ENCODE measurements at places on chromosomes 4 and X.

GRCh38 chr4:89949782-89950387, 55.2 kb downstream of the MMRN1 start:
- no peak for DNase-seq

DNA sequence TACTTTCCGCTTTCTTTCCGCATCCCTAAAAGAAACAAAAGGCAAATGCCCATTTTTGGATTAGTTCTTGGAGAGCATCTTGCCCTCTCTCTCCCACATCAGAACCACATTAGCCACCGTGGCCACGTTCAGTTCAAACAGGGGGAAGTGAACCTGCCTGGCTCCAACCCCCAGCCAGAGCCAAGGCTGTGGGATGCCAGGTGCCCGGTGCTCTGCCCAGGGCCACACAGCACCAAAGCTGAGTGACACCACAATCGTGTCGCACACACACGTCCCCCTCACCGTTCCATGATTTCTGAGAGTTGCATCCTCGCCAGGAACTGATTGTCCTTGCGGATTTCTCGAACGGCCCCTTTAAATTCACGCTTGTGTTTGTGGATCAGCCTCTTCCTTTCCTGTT, 24.3 kb downstream of the NOP14 start:
- no peak for DNase-seq

DNA sequence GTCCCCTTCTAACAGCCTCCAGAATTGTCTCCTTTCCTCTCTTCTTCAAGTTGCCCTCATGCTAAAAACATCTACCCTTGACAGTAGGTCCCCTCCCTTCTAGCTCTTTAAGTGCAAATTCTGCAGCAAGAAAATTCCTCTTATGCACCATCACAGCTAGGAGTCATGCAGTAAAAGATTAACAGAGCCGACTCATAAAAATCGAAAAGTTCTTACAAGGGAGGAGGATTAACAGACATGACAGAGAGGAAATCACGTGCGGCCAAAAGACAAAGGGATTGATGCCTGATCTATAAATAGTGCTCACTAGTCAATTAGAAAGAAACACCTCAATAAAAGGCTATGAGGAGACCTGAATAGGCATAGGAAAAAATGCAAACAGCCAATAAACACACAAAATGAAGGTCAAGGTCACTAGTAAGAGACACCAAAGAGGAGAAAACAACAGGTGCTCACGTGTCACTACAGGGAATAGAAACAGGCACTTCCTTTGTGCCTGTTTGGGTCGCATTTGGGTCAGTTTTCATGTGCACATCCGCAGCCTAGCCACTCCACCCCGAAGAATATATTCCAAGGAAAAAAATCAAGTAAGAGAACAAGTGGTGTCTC, 3.4 kb downstream of the RNF212 start:
- no peak for DNase-seq

GRCh38 chrX:3299636-3300035, 46.8 kb downstream of the MXRA5 start:
- DNase-seq, result no peak

DNA sequence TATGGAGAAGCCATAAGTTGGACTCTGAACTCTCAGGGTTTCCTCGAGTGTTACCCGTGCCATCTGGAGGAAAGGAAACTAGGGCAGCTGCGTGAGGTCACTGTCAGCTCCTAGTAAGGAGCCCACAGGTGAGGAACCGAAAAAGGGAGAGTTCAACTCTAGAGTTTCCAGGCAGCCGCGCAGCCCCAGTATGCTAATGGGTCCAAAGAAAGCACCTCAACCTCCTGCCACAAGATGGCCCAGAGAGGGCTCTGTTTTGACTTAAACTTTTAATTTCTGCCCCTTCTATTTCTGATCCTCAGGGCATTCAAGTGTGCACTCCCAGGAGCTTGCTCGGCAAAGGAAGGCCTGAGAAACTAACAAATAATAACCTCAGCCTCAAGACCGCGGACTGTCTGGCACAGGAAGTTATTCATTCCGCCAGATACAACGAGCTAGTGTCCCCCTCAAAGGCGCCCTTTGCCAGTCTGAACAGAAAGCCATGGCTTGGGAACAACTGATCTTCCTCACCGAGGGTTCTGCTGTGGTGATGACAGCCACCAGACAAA, 13.9 kb downstream of the SCARB2 start:
- no peak for DNase-seq

- no peak for DNase-seq
Measured at GRCh38 chr4:22901631-22902030, 208.9 kb downstream of the GBA3 start.

DNA sequence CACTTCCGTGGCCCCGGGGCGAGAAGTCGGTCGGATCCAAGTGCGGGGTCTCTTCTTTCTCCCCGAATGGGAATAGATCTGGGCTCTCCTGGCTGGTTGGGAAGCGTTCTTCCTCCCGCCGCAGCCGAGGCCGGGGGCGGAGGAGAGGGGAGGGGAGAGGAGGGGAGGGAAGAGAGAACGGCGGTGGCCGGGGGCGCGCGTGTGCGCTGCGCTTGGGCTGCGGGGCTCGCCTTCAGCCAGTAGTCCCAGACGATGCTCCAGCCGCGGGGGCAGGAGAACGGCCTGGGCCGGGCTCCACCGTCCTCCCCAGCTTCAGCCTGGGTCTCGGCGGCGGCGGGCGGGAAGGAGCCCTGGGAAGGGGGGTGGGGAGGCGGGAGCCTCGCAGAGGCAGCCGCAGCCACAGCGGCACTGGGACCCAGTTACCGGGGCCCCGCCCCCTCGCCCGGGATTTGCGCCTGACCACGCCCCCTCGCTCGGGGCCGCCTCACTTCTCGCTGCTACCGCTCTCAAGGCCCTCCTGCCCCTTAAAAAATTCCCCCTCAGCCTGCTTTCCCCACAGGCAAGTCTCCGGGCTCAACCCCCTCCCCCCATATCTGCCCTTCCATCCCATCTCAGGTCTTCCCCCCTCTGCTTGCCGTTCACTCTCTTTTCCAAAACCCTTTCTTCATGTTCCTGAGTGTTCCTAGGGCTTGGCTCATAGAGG, at the start of gene FGD1:
TSS of gene FGD1 (minus strand) at position 421 of the 703 bp plus-strand sequence. CDS start 802 bp downstream, outside the sequence.
- no peak for DNase-seq

DNA sequence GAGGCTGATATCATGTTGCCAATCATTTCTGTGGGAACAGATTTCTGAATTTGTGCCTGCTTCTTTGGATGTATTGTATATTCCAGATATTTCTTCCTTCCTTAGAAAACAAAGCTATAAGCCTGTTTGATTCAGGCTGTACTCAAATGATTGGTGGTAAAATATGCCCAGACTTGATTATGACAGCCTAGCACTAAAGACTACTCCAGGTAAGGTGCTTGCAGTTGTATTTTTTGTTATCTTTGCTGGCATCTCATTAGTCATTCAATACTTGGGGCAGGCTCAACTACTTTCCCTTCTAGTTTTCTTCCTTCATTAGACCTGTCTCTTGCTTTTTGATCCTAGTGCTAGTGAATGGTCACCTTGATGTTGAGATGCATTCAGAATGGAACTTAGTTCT, 90.6 kb downstream of the ZNF518B start:
- DNase-seq, result no peak

- DNase-seq, result no peak
Measured at GRCh38 chr4:184558996-184559395, 84.6 kb upstream of the IRF2 start.

DNA sequence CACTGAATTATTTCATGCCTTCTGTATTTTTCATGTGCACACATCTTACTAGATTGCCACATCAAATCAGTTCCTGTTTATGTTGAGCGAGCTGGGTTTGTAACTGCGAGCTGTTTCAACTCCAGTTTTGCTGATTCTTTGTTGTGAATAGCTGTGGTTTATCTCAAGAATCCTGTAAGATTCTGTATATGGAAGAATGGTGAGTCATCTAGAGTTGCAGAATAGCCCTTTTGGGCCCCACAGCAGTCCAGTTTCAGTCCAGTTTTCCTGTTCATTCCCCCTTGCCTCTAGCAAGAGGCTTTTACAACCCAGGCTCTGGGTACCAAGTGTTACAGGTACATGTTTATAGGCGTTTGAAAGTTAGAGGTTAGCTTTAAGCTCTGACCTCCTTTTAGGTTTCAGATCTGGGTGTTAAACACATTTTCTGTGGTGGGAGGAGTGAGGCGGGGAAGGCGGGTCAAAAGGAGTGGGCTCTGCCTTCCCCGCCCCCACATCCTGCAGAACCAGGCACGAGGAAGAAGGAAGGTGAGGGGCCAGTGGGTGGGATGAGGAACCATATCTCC, 32.7 kb downstream of the TBC1D14 start:
- DNase-seq, result peak; percentile 30

DNA sequence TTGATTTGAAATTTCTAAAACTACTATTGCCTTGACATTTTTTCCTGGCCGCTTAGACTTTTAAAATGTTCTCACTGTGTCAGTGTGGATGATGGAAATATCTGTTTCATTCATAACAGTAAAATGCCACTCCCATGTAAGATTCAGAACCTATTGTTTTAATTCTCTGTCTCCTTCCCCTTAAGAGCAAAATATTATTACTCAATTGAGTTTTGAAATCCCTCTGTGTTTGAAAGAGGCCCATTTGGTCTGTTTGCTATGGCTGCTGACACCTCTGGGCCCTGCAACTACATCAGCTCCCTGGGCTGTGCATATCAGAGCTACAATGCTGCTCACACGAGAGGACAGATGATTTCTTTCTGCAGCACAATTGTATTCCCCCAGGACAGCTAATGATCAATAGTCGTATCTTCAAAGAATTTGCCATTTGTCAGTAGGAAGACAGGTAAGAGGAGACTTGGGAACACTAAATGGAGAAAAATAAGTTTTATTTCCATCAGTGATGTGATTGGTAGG, 388.0 kb upstream of the GALNT7 start:
- no peak for DNase-seq

- no peak for DNase-seq
Measured at GRCh38 chr4:140819610-140820009, 63.4 kb upstream of the TBC1D9 start.

- DNase-seq, result no peak
Measured at GRCh38 chr4:67103001-67103747, 442.1 kb downstream of the CENPC start.

GRCh38 chr4:77014256-77014655, 61.5 kb downstream of the CCNI start:
- DNase-seq, result no peak

- no peak for DNase-seq
Measured at GRCh38 chr4:179762840-179763239, 2320.6 kb upstream of the AGA start.

GRCh38 chr4:77031544-77031943, 44.2 kb downstream of the CCNI start:
- DNase-seq, result no peak

DNA sequence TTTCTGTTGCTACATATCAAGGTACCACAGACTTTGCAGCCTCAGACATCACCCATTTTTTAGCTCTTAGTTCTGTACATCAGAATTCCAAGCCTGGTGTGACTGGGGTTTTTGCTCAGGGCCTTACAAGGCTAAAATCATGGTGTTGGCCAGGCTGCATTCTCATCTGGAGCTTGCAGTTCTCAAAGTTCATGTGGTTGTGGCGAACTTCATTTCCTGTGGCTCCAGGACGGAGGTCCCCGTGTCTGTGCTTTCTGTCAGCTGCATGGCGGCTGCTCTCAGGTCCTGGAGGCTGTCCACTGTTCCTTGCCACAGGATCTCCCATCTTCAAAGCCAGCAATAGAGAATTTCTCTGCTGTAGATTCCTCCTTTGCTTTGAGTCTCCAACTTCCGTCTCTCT, 157.4 kb downstream of the STIM2 start:
- DNase-seq, result no peak

DNA sequence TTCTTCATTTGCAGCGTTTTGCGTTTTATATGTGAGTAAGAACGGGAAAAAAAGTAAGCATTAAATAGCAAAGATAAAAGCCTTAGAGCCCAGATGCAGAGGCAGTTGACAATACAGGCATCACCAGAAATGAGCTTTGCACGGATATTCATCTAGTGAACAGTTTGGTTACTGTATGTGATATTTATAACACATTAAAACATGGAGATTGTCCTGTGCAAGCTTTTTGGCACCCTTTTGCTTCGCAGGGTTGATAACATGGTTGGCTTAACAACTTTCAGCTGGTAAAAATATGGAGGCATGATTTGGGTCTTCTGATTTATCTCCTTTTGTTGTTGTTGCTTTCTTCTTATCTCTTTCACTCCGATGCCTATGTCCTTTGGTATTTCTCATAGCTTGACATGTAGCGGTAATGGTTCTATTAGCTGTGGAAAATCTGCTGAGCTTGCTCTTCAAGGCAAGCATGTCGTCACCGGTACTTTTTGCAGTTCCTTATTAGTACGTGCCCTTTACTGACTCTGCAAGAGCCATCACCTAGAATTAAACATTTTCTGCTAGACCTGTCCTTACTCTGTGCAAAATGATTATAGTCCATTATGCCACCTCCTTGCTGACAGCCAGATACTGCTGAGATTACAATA, 102.9 kb downstream of the PCDH7 start:
- DNase-seq, result no peak

GRCh38 chr4:152896811-152897210, 39.3 kb upstream of the FHDC1 start:
- DNase-seq, result no peak

DNA sequence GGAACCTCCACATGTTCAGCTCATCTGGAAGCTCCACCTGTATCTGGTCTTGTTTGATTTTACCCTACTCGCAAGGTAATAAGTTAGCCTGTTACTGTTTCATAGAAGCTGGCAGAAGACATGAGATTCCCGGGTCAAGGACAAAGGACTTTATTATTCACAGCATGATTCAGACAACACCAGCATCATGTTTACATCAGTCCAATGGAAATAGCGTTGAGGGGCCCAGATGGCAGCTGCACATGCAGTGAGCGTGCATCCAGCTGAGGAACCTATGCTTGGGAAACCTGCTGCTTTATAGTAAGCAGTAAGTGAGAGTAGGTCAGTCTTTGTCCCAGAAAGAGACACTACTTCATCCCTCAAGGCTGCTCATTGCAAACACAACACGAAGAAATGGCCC, 19.8 kb downstream of the TSPAN5 start:
- DNase-seq, result no peak

GRCh38 chr4:97238956-97239666, 904.2 kb downstream of the STPG2 start:
- no peak for DNase-seq

DNA sequence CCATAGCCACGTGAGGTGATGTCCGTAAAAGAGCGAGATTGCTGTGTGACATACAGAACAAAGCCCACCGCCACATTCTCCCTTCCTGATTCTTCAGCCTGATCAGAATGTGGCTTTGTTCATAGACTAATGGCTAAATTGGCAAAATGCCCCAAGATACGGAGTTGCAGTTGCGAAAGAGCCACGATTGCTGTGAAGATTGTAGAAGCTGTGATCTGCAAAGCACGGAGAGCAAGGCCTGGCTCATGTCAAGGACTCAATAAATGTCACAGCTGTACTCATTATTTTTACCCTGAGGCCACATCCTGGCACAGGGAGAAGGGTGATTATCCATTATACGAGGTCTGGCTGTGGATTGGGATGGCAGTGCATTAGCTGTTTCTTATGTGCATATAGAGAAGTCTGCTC, 34.2 kb downstream of the ARSD start:
- DNase-seq, result no peak

- no peak for DNase-seq
Measured at GRCh38 chrX:41822892-41823291, 98.9 kb downstream of the GPR82 start.
